Neural progenitor cell (in vitro differentiated cells): ENCODE measurements at places on chromosomes 12 and 14. TPM values are rescaled to one million over a fixed set of nuclear protein-coding genes. Genes with fewer than 3 reads are reported as not detected.

- no peak for DNase-seq
Observed at GRCh38 chr14:26887847-26888246, 290.0 kb upstream of the NOVA1 start.

- DNase-seq = no peak
Observed at GRCh38 chr12:122872815-122873361, 23.0 kb downstream of the VPS37B start.

GRCh38 chr12:25692115-25693035 lies 139.3 kb upstream of the LMNTD1 start:
- no peak for DNase-seq

DNA sequence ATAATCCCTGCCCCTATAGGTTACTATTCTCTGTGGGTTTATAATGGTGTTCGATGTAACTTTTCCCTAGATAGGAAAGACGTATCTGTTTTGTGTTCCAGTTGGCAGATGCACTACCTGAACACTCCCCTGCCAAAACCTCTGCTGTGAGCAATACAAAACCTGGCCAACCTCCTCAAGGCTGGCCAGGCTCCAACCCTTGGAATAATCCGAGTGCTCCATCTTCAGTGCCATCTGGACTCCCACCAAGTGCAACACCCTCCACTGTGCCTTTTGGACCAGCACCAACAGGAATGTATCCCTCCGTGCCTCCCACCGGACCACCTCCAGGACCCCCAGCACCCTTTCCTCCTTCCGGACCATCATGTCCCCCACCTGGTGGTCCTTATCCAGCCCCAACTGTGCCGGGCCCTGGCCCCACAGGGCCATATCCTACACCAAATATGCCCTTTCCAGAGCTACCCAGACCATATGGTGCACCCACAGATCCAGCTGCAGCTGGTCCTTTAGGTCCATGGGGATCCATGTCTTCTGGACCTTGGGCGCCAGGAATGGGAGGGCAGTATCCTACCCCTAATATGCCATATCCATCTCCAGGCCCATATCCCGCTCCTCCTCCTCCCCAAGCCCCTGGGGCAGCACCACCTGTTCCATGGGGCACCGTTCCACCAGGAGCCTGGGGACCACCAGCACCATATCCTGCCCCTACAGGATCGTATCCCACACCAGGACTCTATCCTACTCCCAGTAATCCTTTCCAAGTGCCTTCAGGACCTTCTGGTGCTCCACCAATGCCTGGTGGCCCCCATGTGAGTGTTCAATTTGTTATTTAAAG lies 11.3 kb downstream of the MAPK1IP1L start:
- DNase-seq = no peak

DNA sequence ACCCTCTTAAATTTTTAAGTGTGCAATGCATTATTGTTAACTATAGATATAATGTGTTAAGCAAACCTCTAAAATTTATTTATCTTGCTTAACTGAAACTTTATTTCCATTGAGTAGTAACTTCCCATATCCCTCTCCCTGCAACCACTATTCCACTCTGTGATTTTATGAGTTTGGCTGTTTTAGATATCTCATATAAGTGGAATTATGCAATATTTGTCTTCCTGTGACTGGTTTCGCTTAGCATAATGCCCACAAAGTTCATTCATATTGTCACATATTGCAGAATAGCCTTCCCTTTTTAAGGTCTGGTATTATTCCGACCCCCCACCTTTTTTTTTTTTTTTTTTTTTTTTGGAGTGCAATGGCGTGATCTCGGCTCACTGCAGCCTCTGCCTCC lies 247.6 kb downstream of the EMP1 start:
- no peak for DNase-seq

- DNase-seq = peak; percentile 58
Observed at GRCh38 chr12:124509676-124510300, 57.6 kb downstream of the NCOR2 start.

- DNase-seq = no peak
Observed at GRCh38 chr12:75579552-75579951, 68.1 kb upstream of the KRR1 start.

DNA sequence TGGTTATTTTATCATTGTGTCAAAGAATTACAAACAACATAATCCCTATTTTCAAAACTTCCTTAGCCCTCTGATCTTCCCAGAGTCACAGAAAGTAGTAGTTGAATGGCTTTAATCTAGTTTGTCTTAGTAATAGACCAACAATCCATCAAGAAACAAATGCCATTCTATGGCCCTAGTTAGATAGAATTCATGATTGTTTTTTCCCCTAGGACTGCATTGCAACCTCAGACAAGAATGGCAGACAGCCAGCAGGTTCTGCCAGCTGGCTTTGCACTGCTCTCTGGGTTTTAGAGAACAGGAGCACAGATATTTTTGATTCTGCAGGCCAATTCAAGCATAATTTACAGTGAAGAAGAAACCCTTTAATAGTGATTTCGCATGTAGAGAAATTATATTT lies 33.8 kb downstream of the SYT1 start:
- DNase-seq = peak; percentile 21

DNA sequence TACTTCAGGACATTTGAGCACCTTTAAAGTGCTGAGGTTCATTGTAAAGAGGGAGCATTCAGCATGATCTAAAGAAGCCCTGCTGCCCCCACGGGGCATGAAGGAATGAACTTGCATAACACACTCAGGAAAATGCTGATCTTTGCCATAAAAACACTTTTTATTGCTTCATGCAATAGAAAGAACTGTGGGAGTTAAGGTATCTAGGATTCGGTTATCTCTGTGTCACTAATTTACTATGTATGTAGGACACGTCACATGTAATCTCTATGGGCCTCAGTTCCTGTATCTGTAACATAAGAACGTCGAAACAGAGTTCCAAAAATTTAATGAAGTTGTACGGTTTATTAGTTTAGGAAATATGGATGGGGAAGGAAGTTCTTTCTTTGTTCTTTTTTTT lies 33.0 kb downstream of the BTBD7 start:
- DNase-seq = no peak

GRCh38 chr14:44712024-44712815 lies 205.1 kb upstream of the FSCB start:
- peak; percentile 13 for DNase-seq

Gene LEMD3
- 8.9 and 11.5 TPM in 2 replicates for total RNA-seq

Gene PPM1H
- total RNA-seq = 3.5 and 4.6 TPM in 2 replicates

Gene IFT43
- 34.9 and 36.8 TPM in 2 replicates for total RNA-seq

Gene CHGA
- 0.77 TPM in 1 of 2 replicates, not detected in the other for total RNA-seq

Gene RBP5
- not detected in 2 replicates for total RNA-seq

Gene KCNA1
- 1.4 and 3.1 TPM in 2 replicates for total RNA-seq

Gene KLRC4
- not detected in 2 replicates for total RNA-seq

Gene CLEC1A
- not detected in 2 replicates for total RNA-seq

Gene LRTM2
- 0.09 TPM in 1 of 2 replicates, not detected in the other for total RNA-seq
